ENCODE measurements at places on chromosomes 7 and 10. TPM values are rescaled to one million over a fixed set of nuclear protein-coding genes. Genes with fewer than 3 reads are reported as not detected.

VAX1 gene
- not detected for total RNA-seq

NUB1 gene
- total RNA-seq: 62.2 TPM

LIPJ gene
- total RNA-seq: 0.19 TPM

STOX1 gene
- total RNA-seq: 16.0 TPM

CLEC2L gene
- total RNA-seq: not detected

HTR5A gene
- total RNA-seq: not detected

CXCL12 gene
- 277 TPM for total RNA-seq

EPHA1 gene
- not detected for total RNA-seq

CACNA2D1 gene
- total RNA-seq: 20.5 TPM

MCM10 gene
- total RNA-seq: 2.2 TPM

DNA sequence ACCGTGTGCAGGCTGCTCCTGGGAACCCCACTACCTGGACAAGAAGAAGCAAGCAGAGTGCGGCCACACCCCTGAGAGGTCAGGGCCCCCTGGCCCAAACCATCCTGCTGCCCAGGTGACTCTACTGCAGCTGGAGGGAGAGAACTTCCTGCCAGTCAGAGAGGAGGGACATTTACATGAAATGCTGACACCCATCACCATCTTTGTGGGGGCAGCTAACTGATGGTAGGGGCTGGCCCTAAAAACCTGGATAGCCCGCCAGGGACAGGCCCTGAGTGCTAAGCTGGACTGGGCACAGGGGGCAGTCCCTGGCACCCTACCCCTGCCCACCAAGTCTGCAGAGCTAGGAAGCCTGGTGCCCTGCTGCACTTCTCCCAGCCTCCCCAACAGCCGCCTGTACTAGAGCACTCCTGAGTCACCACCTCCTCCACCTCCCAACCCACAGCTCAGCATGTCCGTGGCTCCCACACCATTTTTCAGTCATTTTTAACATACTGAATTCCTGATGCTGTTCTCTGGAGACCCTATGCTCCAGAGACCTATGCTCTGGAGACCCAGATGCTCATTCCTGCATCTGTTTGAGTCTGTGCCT lies 27.5 kb downstream of the DPCD start:
- DNase-seq: no peak

DNA sequence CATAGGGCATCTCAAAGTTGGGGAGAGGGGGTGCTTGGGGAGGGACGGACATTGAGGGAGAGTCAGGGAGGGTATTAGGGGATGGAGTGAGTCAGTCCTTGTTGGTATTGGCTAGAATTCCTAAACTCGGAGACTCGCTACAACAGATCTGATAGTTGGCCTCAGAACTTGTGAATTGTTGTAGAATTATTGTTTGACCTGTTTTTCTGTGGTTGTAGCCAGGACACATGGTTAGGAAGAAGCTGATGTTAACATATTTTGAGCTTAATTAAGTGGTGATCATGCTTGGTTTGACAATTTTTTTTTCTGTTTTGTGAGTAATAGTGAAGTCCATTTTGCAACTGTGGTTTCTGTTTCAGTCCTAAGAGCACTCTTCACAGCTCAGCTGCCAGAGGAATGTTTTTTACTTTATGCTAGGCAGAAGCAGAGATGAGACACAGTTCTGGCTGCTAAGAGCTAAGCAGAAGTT lies 1190.3 kb upstream of the C7orf33 start:
- no peak for DNase-seq

DNA sequence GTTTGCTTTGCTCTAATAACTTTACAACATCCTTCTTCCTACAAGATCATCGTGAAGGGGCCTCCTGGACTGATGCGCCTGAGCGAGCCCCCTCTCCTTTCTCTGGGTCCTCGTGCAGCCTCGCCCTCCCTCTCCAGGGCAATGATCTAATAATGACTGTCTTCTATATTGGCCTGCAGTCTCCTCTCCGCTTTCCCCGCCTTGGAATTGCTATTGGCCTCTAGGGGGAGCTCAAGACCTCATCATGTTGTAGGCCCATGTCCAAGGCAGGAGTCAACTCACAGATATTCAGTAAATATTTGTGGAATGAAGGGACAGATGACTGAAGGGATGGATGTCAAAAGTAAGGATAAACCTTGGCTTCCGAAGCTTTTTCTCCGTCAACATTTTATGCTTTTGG lies 1180.3 kb downstream of the TYW1 start:
- DNase-seq: no peak

GRCh38 chr10:113425541-113425951 lies 127.3 kb upstream of the HABP2 start:
- DNase-seq: no peak

GRCh38 chr7:3682028-3682710 lies 381.1 kb downstream of the SDK1 start:
- DNase-seq: no peak

GRCh38 chr10:13089345-13089744 lies 10.6 kb upstream of the OPTN start:
- no peak for DNase-seq

GRCh38 chr10:75180592-75180991 lies 30.0 kb upstream of the VDAC2 start:
- no peak for DNase-seq

DNA sequence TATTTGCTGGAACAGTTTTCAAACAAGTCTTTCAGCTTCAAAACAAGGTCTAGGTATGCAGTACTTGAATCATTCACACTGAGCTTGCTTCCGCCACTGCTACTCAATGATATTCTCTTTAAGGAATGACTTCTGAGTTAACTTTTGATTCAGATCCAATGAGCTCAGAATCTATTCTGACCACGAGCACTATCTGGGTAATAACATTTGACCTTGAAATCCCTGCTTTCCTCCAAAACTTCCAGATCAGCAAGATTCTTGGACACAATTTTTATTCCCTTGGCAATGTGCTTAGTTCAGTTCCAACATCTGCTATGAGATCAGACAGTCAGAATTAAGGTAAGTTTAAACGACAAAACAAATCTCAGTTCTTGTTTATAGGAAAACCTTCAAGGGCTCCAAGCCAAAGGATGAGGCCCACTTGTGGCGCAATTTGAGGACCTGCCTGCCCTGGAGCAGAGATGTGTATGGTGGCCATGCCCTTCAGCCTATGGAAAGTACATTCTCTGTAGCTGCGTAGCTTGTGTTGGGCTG lies 87.2 kb downstream of the RNF216 start:
- DNase-seq: no peak

- DNase-seq: peak; percentile 54
Measured at GRCh38 chr7:43647673-43648472, 65.0 kb downstream of the STK17A start.

- DNase-seq: no peak
Measured at GRCh38 chr10:88858491-88858890, 6.8 kb upstream of the ANKRD22 start.

GRCh38 chr10:71848325-71849275 lies 2.5 kb downstream of the PSAP start:
- DNase-seq: no peak

DNA sequence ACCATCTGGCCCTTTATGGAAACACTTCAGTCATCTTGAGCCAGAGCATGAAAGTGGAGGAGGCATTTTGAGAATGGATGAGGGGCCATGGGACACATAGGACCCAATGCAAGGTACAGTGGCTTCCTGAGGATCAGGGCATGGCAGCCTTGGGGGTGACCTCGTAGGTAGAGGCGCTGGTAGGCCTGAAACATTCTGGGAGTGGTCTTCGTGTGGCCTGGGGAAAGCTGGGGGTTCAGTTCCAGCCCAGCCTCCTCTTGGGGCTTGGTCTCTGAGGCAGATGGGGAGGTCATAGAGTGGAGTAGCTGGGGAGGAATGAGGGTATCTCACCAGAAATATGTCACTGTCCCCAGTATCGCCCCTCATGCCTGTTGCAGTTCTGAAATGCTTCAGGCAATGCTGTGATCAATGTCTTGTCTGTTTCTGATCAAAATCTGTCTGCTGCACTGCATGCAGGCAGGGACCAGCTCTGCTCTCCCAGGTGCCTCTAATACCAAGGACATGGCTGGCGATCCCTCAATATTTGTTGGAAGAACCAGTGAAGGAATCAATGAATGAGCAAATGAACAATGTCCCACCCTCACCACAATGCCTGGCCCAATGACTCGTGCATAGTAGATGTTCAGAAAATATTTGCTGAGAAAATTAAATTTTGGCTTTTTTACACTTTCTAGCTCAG lies 90.9 kb downstream of the CHST15 start:
- no peak for DNase-seq

DNA sequence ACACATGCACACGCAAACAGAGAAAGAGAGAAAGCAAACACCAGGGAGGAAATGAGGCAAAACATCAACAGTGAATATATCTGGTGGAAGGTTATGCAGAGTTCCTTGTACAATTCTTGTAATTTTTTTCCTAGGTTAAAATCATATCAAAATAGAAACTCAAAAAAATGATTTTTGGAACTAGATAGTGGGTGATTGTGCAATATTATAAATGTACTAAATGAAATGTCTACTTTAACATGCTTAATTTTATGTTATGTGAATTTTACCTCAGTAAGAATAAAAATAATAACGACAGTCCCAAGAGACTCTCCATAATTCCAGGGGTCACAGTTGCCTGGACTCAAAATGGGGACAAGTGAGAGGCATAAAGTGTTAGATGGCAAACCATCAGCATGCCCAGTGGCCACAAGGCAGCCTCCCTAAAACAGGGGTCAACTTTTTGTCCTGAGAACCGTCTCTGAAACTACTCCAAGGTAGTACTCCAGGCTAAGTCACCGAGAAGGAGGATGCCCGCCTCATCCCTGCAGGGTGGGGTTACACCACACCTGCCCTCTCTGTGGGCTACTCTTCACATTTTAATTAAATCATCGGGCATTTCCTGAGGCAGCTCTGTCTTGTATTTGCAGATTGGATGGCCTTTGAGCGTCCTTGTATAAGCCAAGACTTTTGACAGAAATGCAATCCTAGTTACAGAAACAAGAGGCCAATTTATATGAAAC lies 267.7 kb downstream of the ELMO1 start:
- DNase-seq: no peak

GRCh38 chr7:130281260-130281659 lies 11.7 kb upstream of the CPA4 start:
- DNase-seq: no peak

GRCh38 chr10:101018118-101018599 lies 12.8 kb downstream of the PDZD7 start:
- no peak for DNase-seq

DNA sequence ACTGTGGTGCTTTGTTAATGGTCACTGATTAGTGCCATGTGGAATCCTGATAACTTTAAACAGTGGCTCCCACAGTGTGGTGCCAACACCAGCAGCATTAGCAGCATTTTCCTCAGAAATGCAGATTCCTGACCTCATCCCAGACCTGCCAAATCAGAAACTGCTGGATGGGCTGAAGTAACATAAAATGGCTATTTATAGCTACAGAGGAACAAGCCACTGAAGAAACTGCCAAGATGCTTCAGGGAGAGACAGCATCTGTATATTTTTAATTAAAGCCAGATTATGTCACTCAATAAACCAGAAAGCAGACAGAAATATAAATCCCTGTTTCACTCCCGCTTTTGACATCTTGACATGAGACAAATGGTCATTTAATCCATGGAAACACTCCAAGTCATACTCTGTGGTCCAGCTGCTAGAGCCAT lies 178.5 kb downstream of the AMPH start:
- DNase-seq: no peak

DNA sequence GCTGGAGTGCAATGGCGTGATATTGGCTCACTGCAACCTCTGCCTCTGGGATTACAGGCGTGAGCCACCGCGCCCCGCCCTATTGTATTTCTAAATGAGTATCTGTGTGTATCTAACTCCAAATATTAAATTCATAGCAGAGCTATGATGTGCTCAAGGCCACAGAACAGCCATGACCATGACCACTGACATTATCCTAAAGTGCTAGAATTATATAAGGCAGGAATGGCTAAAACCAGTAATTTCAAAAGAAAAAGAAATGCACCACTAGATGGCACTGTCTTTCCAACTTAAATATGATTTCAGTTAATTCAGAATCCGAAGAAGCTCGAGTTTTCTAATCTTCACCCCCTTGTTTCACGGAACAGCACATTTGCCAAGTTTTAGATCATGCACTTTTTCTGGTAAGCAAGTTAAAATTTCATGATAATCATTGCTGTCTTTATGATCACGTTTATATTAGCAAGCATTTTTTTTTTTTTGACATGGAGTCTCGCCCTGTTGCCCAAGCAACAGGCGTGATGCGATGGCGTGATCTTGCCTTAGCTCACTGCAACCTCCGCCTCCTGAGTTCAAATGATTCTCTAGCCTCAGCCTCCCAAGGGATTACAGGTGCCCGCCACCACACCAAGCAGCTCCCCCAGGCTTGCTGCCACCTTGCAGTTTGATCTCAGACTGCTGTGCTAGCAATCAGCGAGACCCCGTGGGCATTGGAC lies 65.3 kb downstream of the OR13A1 start:
- DNase-seq: no peak

DNA sequence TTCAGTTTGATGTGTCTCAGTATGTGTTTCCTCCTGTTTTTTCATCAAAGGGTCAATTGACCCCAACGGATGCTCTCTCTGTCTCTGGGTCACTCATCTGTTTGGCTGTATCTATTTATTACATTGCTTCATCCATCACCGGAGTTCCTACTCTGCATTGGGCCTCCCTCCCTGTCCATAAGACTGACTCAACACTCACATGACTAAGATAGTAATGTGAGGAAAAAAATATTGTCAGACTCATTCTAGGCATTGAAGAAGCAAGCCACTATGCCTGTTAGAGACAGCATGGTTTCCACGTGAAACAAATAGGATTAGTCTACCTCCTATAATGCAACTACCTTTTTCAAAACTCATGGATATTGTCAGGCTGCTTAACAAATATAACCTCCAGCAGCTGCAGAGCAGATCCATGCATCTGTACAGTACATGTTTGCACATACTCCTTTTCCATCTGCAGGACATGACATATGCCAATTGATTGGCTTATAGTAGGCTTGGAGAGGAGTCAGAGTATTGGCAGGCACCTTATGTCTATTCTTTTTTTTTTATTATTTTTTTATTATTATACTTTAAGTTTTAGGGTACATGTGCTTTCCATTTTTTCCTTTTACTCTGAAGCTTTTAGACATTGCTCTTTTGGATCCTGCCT lies 275.2 kb downstream of the LRRTM3 start:
- no peak for DNase-seq

- DNase-seq: no peak
Measured at GRCh38 chr10:15784662-15785300, 65.1 kb upstream of the ITGA8 start.

DNA sequence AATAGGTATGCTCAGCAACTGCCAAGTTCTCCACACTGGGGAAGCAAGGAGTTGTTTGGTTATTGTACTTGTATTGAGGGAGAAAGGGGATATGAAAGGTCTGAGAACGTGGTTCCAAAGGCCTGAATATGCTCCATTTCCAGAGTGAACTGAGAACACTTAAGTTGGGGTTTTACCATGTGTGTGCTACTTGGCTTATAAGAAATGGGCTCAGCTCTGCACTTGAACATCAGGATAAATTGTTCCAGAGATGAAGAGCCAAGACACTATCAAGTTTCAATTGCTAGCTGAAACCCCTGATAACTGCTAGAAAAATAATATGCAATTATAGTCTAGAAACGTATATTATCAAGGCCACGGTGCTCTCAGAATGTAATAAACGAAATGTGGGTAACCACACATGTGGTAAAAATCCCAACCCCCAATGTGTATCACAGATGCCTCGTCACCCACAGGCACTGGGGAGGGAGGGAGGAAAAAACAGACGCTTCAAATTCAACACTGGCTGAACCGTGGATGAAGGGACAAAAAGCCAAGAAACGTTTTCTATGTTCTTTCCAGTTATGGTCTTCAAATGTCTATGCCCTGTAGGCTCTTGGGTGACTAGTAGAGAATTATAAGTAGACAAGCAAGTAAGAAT lies 16.3 kb downstream of the ELMO1 start:
- DNase-seq: no peak

- no peak for DNase-seq
Measured at GRCh38 chr7:22726907-22727713, at the start of gene IL6. IL6 (plus strand) TSS chr7:22727200; CDS start chr7:22727263, 63 bp downstream.

GRCh38 chr10:132570771-132571649 lies 33.4 kb downstream of the INPP5A start:
- DNase-seq: no peak
